IMR-90 (cell line): ENCODE measurements at places on chromosomes 7 and 10. TPM values are rescaled to one million over a fixed set of nuclear protein-coding genes. Genes with fewer than 3 reads are reported as not detected.

PNPLA8 gene
- 14.5 and 23.9 TPM in 2 replicates for total RNA-seq

PNLIPRP1 gene
- total RNA-seq: not detected in 2 replicates

STYXL1 gene
- total RNA-seq: 70.0 and 73.8 TPM in 2 replicates

PYROXD2 gene
- total RNA-seq: 5.8 and 6.5 TPM in 2 replicates

GRCh38 chr7:115831371-115831770 is 199.2 kb downstream of the TFEC start:
- no peak for DNase-seq

- DNase-seq: peak; percentile 39
Measured at GRCh38 chr7:1193593-1194424, 33.8 kb upstream of the ZFAND2A start.

DNA sequence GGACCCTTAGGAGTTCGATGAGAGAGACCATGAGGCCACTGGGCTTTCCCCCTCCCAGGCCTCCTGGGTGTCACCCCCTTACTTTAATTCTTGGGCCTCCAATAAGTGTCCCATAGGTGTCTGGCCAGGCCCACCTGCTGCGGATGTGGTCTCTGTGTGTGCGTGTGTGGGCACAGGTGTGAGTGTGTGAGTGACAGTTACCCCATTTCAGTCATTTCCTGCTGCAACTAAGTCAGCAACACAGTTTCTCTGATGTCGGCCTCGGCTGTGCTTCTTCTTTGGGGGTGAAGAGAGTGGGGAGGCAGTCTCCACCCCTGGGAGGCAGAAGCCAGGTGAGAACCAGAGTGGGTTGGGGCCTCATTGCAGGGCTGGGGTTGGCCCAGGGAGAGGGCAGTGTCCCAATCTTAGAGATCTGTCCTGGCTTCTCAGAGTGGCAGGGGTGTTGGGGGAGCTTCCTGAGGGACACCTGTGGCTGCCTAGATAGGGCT is 1.5 kb downstream of the PVRIG start:
- DNase-seq: no peak

- peak; percentile 68 for DNase-seq
Measured at GRCh38 chr10:73917566-73918305, 6.8 kb downstream of the PLAU start.

GRCh38 chr7:89623018-89623672 is 531.1 kb upstream of the STEAP1 start:
- peak; percentile 3 for DNase-seq

- no peak for DNase-seq
Measured at GRCh38 chr7:95367606-95368005, 28.6 kb downstream of the PON3 start.

- DNase-seq: no peak
Measured at GRCh38 chr10:114811862-114812261, 9.7 kb upstream of the FHIP2A start.
